ENCODE measurements at places on chromosomes 12 and 14. TPM values are rescaled to one million over a fixed set of nuclear protein-coding genes. Genes with fewer than 3 reads are reported as not detected.

GRCh38 chr14:52553671-52554575, 1.3 kb downstream of the GPR137C start:
- H3K36me3 ChIP-seq = no peaks in the 10 kb centered on the region
- peaks cover 10% of the 10 kb centered on the region for H3K27me3 ChIP-seq
- H3K4me1 ChIP-seq = no peaks in the 10 kb centered on the region
- peak; percentile 69 for DNase-seq

- no peaks in the 10 kb centered on the region for H3K27me3 ChIP-seq
- H3K4me1 ChIP-seq = no peaks in the 10 kb centered on the region
- DNase-seq = no peak
- no peak overlapping the region for H3K4me3 ChIP-seq
- H3K36me3 ChIP-seq = peaks cover 8% of the 10 kb centered on the region
Observed at GRCh38 chr14:92792885-92793284, 1.2 kb upstream of the GOLGA5 start.

GRCh38 chr14:71321574-71322315, 414.5 kb downstream of the PCNX1 start:
- peak; percentile 64 for DNase-seq
- no peaks in the 10 kb centered on the region for H3K36me3 ChIP-seq
- H3K27ac ChIP-seq = no peak overlapping the region
- no peaks in the 10 kb centered on the region for H3K27me3 ChIP-seq
- peak overlapping the region; percentile 98 for H3K4me3 ChIP-seq

DNA sequence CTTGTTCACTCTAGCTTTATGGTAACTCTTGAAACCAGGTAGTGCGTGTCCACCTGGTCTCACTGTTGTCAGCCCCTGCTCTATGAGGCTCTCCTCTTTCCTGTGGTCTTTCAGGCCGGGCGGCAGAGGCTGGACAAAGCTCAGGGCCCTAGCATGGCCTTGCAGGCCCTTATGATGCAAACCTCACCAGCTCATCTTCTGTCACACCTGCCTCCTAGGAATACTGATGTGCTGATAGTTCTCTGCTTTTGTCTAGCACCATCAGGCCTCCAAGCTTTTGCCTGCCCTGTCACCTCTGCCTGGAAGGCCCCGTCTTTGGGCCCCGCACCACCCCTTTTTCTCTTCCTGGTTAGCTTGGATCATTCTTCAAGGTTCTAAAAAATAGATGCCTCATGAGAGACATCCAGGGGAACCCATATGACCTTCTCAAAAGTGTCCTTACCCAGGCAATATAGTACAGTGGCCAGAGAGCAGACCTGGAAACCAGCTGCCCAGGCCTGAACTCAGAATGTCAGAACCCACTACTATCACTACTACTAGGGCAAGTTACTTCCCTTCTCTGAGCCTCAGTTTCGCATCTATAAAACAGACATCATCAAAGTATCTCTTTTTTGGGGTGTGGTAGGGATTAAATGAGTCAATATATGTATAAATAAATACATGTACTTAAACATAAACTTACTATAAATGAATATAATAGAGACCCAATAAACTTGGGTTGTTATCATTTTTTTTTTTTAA, 91.7 kb downstream of the ZFP36L1 start:
- no peaks in the 10 kb centered on the region for H3K36me3 ChIP-seq
- H3K27ac ChIP-seq = no peak overlapping the region
- H3K4me1 ChIP-seq = no peaks in the 10 kb centered on the region

DNA sequence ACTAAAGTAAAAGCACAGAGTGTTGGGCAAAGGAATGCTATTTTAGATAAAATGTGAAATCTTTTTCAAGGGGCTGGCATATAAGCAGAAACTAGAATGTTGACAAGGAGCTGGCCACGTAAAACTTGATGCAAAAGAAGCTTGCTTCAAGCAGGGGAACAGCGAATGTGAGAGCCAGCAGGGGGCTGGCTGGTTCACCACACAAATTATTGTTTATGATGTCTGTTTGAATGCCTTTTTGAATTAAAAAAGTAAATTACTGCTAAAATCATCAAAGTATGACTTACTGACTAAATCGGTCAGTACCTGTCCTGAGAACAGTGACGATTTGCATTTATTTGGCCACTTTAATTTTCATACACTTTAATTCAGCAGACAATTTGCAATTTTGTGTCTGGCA, 38.9 kb upstream of the TMTC2 start:
- no peak overlapping the region for H3K4me3 ChIP-seq
- no peaks in the 10 kb centered on the region for H3K27me3 ChIP-seq
- no peak overlapping the region for H3K27ac ChIP-seq
- H3K36me3 ChIP-seq = no peaks in the 10 kb centered on the region
- no peak for DNase-seq

- H3K27ac ChIP-seq = no peak overlapping the region
- H3K4me1 ChIP-seq = no peaks in the 10 kb centered on the region
- H3K36me3 ChIP-seq = no peaks in the 10 kb centered on the region
- H3K4me3 ChIP-seq = no peak overlapping the region
Observed at GRCh38 chr14:39884091-39884490, 451.9 kb upstream of the FBXO33 start.

The PAH gene
- total RNA-seq = 1.9 TPM

The ACRBP gene
- total RNA-seq = 3.9 TPM

The TAS2R31 gene
- 5.9 TPM for total RNA-seq
